ENCODE measurements at places on chromosomes 3 and 15.

DNA sequence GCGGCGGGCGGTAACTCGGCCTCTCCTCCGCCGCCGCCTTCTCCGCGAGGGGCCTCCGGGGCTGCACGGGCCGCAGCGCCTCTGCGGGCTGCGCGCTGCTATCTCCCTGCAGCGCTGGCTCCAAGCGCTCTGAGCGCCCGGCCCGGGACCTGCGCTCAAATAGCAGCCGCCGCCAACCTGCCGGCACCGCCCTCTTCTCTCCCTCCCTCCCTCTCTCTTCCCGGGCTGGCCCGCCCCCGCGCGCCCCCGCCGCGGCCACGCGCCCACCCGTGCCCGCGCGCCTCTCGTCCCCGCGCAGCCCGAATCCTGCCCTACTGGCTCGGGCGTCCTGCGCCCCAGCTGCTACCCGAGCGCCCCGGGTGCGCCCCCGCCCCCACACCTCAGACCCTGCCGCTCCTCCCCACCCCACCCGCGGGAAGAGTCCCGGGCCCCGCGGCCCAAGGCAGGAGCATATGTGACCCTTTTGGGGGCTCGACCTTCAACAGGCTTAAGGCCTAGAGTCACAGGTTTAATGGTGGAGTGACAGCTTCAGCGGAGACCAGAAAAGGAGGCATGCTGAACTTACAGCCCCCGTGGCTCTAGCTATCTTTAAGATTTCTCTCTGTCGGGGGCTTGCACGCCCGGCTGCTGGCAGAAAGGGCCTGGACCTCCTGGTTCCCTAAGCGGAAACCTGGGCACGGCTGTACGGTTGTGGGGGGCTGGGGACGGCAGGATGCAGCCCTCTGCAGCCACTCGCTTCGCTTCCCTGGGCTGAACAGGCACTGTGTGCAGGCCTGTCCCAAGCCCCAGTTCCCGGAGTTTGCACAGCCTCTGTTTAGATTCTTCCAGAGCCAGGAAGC is at the start of gene CACNA2D2:
TSS of gene CACNA2D2 (minus strand) at position 131 of the 839 bp plus-strand sequence. CDS start 211 bp downstream, outside the sequence.
- DNase-seq, result no peak

DNA sequence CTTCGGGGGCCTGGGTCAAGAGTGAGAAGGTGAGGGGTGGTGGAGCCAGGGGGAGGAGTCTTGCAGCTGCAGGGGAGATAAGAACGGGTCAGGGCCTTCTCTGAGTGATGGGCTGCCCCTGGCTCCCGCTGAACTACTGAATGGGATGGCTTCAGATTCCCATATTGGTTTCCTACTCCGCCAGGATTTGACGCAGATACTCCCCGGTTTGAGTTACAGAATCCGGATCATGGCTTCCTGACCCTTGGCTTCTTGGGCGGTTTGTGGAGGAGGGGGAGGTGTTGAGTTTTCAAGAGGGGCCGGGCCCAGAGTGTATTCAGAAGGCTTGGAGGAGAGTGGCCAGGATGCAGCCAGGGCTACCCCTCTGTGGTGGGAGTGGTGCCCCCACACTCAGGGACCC is 119.9 kb upstream of the ATP2B2 start:
- no peak for DNase-seq

DNA sequence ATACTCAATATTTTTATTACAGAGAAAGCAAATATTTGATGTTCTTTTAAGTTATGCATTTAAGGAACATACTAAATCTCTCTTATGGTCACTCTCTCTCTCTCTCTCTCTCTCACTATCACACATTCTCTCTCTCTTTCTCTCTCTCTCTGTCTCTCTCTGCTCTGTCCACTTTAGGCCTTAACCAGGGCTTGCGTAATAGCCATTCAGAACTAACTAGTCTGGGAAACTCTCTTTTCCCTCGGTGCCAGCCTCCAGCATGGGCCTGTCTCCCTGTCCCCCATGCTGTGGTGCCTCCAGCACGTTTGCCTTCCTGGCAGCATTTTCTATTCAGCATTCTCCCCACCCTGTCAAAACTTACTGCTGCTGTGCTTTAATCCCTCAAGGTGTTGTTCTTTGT is 389.7 kb downstream of the ROBO1 start:
- no peak for DNase-seq

GRCh38 chr3:39529577-39529976 is 62.1 kb downstream of the MOBP start:
- no peak for DNase-seq

DNA sequence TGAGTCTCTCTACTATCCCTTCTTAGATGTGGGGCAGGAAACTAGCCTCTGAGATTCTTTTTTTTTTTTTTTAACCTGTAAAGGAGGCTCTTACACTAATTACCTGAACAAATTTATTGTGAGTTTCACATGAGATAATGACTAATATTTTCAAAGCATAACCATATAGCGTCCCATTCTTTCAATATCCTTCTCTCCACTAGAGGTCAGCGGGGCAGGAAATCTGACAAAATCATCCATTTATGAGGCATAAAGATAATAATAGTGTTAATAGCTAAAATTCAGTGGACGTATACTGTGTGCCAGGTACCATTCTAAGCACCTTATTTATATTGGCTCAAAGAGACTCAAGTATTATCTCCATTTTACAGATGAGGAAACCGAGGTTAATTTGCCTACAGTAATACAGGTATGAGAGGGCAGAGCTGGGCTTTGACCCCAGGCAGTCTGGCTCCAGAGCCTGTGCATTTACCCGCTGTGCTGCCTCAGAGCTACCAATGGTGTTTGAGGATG is 16.3 kb upstream of the SMAD6 start:
- no peak for DNase-seq

GRCh38 chr3:194058189-194058571 is 77.8 kb upstream of the HES1 start:
- no peak for DNase-seq

All from suprapubic skin (tissue), 4 donors.